Activated CD4-positive, alpha-beta T cell treated with anti-CD3 and anti-CD28 coated beads, Interleukin-2, amount 10 ng/mL, durations not matched to agents 24 days and 14 days (primary cell): ENCODE measurements at places on chromosomes 13 and 19.

DNA sequence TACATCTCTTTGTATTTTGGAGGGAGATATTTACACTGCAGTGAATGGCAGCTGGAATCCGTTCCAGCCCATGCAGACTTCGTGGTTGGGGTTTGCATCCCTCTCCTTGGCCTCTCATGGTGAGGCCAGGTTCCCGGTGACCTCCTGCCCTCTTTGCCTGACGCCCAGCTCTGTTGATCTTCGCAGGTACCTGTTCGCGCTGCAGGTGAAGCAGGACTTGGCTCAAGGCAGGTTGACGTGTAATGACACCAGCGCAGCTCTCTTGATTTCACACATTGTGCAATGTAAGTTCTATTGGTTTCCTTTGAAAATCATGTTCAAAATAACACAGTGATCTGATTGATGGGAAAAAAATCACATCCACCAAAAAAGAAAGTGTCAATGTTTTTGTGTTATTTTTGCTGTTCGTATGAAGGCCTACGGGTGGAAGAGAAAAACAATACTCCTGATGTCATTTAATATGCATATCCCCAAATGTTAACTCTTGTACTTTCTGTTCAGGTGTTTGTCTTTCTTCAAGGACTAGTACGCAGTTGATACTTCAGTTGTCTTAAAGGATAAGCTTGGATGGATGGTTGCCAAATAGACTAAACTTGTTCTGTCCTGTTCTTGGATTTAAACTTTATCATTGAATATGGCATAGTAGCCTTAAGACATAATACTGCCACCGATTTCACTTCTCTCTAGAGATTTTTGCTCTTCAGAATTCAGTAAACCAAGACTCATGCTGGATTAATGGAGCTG, 199.1 kb downstream of the STK24 start:
- no peak for DNase-seq

DNA sequence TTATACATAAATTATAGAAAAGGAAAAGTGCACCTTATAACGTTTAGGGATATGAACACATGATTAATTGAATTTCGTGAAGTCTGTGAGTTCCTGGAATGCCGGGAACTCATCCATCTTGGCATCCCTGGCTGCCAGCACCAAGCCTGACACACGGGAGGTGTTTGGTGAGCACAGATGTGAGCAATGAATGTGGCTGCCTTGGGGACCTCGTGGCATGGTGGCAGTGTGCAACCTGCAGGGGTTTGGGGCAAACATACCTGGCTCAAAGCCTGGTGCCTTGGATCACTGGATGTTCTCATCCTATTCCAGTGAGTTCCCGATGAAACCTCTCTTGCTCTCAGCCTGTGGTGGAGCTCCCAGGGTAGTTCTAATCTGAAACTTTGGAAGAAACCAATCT, 10.4 kb upstream of the MAP2K2 start:
- DNase-seq: no peak

DNA sequence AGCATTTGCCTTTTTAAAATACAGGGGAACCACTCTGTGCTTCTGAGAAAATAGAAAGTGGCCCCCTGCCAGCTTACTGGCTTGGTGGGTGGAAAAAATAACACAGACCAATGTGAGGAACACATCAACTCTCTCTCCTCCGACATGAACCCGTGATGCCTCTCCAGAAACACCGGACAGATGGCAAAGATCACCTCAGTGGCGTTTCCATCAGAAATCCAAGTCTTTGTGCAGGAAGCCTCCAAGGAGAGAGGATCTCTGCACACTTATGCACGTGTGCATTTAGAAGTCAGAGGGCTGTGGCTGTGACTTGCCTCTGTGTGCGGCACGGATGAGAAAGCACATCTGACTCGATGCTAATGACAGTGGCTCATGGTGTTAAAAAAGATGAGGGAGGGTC, 112.3 kb upstream of the KLF12 start:
- DNase-seq: no peak

DNA sequence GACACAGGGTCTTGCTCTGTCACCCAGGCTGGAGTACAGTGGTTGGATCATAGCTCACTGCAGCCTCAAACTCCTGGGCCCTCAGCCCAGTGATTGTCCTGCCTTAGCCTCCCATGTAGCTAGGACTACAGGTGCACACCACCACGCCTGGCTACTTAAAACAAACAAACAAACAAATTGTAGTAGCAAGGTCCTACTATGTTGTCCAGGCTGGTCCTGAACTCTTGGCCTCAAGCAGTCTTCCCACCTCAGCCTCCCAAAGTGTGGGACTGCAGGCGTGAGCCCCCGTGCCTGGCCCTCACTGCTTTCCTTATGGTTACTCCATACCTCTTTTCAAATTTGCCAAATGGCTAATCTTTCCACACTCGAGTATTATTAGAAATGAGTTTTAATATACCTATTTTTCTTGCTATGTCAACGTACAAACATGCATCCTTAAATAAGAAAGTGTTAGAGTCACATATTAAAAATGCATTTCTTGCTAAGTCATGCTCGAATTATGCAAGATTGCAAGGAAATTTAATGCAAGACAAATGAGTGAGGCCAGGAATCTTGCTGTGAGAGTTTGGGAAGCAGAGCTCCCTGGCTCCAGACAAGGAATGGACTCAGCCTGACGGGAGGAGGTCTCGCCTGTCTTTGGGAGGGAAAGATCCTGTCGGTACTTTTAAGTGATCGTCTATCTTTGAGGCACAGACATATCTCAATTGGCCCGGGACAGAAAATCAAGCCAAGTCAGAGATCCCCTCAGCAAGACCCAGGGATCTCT, 39.4 kb downstream of the RFX2 start:
- DNase-seq: no peak

GRCh38 chr13:73945382-73945781, 188.8 kb downstream of the KLF12 start:
- DNase-seq: no peak

DNA sequence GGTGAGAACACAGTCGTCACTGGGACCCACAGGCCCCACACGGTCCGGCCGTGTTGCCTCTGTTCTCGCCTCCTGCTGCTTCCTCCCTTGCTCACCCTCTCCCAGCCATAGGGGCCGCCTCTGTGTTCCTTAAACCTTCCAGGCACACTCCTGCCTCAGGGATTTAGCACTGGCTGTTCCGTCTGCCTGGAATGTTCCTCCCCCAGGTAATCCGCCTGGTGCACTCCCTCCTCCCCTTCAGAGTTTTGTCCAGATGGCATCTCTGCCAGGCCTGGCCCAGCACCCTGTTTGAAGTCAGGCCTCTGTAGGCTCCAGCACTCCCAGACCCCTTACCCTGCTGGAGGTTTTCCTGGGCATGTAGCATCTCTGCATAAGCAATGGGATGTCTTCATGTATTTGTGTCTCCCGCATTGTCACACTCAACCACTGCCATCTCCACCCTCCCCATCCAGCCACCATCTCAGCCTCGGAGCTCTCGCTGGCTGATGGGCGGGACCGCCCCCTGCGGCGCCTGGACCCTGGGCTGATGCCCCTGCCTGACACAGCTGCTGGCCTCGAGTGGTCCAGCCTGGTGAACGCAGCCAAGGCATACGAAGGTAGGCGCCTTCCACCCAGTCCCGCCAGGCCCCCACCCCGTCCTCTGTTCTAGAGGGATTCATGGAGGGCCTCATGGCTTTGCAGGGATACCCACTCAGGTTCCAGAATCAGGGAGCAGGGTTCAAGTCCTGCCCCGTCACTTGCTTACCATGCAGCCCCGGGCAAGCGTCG, 25.9 kb downstream of the DPF1 start:
- DNase-seq: no peak

DNA sequence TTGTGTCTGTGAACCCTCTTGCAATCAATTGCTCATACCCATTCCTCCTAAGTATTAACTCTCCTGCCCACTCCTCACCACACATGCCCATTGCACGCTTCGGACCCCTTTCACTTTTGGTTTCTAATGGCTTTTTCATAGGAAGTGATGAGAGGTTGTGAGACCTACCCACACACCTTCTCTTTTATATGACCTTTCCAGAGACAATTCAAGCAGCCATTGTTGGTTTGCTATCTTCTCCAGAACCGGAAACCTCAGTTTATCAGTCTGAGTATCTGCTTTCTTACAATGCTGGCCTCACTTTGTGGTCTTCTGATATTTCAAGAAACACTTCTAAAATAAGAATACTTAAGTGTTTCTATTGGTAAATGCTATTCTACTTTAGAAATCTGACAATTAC, 1550.8 kb upstream of the SLC10A2 start:
- DNase-seq: no peak

GRCh38 chr13:27186295-27186694, 14.7 kb upstream of the USP12 start:
- DNase-seq: no peak

DNA sequence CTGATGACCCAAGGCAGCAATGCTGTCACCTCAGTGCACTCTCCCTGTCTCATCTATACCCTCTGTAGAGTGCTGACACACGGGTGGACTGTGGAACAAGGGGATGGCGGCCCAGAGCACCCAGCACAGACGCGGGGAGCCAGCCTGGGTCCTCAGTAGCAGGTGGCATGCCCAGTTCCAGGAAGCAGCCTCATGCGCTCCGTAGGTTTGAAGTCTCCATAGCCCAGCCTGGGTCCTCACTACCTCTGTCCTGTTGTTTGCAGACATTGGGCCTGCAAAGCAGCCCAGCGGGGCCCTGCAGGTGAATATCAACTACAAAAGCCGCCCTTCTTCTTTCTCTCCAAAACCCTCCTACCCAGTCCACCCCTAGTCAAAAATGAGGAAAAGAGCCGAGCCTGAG, 5.0 kb upstream of the SLC7A9 start:
- DNase-seq: no peak

DNA sequence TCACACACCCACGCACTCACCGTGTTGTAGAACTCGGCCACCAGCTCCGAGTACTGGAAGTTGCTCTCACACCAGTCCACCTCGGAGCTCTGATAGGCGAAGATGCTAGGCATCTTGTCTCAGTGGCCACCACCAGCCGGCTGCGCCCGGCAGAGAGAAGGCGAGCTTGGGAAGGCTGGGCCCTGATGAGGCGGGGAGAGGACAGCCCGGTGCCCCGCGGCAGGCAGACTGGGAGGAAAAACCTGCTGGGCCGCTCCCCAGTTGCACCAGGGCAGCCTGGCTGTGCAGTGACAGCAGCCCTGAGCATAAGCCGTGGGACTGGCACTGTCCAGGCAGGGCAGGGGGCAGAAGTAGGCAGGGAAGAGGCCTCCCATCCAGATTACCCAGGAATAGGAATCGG, at the start of gene ACER1:
Gene ACER1, minus strand, starts transcription at position 174 of the 400 bp plus-strand sequence. Its CDS starts 61 bp downstream, at position 113.
- no peak for DNase-seq

GRCh38 chr13:25172303-25172630, 179 bp upstream of the AMER2 start:
- no peak for DNase-seq

DNA sequence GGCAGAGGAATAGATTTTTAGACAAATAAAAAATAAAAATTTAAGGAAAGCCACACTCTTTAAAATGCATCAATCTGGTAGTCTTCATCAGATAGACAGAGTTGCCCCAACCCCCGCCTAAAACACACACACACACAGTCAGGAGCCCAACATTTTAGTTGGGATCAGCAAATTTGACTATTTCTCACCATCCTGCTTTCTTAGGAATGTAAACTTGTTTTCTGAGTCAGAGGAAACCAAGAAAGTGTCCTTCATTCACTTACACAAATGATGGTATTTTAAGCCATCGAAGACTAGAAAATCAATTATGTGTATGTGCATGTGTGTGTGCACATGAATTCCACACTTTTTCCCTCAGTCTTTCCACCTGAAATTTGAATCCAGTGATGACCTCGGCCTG, 1657.5 kb downstream of the SLITRK1 start:
- no peak for DNase-seq

DNA sequence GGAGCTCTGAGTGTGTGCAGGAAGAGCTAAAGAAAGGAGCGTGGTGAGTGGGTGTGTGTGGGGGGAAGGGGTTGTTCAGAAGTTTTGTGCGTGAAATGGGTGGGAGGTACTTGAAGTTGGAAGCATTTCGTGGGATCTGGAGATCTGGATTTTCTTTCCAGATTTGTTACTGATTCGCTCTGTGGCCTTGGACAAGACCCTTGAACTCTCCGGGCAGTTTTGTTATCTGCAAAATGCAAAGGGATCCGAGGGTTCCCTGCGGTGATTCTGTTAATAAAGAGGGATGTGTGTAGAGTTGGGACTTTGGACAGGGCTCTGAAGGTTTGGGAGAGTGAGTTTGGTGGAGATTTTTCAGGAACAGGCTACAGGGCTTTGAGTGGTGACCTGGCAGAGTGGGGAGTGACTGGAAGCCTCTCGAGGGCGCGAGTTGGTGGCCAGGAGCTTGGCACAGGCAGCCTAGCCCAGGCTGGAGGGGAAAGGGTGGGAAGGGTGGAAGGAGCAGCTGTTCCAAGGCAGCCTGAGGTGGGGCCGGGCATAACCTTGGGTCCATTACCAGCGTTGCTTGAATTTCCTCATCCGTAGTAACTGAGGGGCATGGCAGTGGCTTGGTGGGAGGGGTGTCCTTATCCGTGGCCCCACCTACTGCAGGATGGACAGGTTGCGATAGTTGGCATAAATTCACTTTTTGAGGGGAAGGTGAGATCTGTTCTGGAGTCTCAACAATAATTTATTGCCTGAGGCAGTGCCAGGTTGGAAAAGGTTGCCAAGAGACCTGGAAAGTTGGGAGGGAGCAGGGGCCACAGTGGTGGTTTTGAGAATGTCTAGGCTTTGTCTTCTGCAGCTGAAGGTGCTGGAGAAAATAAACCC, 2.1 kb downstream of the ACTN4 start:
- DNase-seq: no peak

DNA sequence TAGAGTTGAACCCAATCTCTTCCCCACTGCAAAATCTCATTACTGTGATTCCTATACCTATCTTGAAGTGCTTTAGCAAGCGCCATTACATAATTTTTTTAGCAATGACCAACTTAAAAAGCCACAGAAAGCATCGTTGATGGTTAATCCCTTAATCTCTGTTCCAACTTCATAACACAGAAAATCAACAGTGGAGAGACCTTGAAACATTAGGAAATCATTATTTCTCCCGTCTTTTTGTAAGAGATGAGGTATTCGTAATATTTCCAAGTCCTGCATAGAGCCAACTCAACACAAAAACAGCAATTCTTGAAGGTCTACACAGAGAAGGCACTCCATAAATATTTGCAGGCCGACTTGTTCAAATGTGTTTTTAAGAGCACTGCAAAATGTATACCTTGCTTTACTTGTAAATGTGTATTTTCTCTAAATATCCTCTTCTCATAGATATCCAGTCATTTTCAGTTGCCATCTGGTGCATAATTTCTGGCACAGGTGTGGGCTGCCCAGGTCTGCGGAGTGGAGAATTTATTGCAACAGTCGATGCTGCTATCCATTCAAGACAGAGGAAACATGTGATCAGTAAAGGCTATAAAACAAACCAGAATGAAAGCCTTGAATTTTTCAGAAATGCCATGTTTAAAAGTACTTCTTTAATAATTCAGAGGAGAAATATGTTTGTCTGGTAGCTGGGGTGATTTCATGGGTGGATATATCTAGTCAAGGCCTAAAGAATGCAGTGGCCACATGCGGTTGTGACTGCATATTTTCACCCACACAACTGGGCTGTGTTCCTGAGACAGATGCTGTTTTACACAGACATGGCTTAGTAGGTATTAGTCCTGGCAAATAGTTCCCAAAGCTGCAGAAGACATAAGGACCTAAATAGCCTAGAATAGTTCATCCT, 234.3 kb upstream of the STARD13 start:
- DNase-seq: no peak
